ENCODE measurements at places on chromosomes 2 and 18.
A peak's percentile ranks its signal among the peaks of the same experiment; 100 is the strongest.

GRCh38 chr2:197259470-197259999 is 51.0 kb downstream of the ANKRD44 start:
- no peak for DNase-seq

DNA sequence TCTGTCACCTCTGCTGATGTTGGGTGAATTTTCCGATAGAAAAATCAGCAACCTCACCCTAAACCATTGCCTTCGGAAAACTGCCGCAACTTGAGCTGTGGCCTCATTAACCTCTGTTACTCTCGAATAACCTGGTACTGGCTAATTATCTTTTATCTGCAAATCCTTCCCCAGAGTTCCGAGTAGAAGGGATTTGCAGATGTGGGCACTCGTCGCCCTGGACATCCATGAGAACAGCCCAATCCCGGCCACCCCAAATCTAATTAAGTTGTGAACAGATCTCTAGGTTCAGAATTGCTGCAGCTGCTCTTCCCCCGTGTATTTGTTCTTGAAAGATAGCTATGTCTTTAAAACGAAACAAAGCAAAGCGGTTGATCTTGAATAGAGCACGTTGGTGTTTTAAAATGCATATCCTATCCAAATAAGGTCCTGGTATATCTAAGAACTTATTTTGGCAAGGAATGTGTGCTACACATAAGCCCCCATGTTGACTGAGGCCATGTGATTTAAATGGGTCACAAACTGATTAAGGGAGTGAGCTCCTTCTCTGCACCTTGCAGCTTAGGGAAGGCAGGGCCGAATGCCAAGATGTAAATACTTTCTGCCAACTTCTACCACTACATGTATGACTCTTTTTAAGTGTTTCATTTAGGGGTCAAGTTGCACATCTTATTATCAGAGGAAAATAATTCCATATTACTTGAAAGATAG is 88.2 kb downstream of the MTCL1 start:
- peak; percentile 58 for DNase-seq

GRCh38 chr2:10894264-10894935 is 17.3 kb upstream of the KCNF1 start:
- no peak for DNase-seq

DNA sequence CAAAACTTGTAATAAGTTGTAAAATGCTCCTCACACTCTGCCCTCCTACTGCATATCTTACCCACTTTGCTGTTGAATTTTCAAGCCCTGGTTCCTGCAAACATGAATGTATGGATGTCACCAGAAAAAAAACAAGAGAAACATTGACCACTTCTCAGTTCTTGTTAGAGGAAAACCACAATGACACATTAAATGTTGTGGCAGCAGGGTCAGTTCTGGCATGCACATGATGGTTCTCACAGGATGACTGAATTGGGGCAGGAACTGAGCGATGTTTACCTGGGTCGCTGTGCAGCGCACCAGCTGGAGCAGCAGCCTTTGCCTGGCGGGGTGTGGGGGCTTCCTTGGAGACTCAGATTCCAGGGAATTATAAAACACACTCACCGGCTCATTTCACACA is 14.0 kb upstream of the PRKCE start:
- DNase-seq, result no peak

GRCh38 chr18:76432970-76433767 is 61.9 kb downstream of the ZNF516 start:
- no peak for DNase-seq

DNA sequence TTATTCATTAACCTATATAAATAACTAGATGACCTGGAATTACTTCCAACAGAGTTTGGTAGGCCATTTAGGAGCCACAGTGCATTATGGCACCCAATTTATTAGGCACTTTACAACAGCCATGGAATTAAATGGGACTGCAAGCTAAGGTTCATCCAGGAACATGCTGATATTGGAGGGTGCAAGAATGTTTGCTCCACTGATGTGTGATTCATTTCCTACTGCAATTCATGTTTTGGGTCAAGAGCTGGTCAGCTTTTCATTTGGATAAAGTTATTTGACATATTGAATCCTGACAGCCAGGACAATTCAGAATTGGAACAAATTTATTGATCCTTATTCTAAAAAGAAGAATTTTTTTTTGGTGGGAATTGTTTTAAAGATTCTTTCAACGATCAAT is 11.8 kb upstream of the LYPD1 start:
- DNase-seq, result no peak
